CD4-positive, alpha-beta T cell treated with Interleukin-17A for 4 hours (primary cell): ENCODE measurements at places on chromosomes 16 and 17.
A peak's percentile ranks its signal among the peaks of the same experiment; 100 is the strongest.

- no peak for DNase-seq
These were observed 305.6 kb downstream of the WWOX start for GRCh38 chr16:78405040-78405439.

DNA sequence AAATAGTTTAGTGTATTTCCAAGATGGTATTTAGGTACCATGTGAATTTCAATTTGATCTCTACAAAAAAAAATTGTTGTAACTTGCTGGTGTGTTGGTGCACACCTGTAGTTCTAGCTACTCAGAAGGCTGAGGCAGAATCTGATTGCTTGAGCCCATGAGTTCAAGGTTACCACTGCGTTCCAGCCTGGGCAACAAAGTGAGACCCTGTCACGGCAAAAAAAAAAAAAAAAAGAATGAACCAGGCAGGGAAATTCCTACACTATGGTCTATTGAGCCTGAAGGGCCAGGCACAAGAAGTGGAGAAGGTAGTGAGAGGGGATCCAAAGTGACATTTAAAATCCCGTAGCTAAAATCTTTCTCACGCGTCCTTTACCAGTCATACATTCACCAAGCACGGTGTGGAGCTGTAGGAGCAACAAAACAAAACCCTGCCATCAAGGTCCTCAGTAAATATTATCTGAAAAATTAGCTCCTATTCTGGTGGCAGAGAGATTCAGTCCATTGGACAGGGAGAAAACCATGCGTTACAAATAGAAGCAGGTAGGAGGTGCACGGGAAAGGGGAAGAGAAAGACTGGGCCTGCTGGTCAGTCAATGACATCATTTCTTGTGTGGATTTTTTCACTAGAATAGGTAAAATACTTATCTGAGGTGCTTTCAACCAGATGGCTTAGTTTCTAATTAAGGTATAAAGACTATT lies 27.3 kb downstream of the TXNDC11 start:
- DNase-seq: no peak

- DNase-seq: no peak
These were observed 66.4 kb downstream of the NDEL1 start for GRCh38 chr17:8502126-8502525.

DNA sequence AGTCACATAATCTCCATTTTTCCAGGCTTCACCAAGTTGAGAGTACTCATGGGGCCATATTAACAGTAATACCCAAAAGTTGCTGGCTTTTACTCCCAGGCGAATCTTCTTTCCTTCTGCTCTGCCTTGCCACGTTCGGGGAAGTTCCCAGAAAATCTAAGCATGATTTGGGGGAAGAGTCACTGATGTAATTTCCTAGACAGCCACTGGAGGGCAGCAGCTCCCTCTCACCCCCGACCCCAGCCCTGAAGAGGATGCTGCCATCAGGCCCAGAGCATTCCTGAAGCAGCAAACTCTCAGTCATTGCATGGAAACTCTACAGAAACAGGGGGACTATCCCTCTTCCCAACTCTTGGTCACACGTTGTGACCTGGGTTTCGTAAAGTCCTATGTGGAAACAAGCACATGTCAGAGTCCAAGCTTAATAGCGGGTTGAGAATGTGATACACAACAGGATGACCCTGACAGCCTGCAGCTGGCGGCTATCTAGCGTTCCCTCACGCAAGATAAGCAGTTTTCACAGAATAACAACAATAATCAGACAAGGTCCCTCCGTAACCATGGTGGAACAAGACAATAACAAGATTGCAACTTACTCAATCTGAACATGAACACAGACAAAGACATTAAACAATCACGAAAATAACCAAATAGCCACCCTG lies 43.8 kb upstream of the DHX40 start:
- peak; percentile 66 for DNase-seq

GRCh38 chr16:12202486-12202885 lies 226.0 kb downstream of the SNX29 start:
- DNase-seq: no peak

- peak; percentile 40 for DNase-seq
These were observed 477 bp downstream of the CFAP20 start for GRCh38 chr16:58128711-58129096.

DNA sequence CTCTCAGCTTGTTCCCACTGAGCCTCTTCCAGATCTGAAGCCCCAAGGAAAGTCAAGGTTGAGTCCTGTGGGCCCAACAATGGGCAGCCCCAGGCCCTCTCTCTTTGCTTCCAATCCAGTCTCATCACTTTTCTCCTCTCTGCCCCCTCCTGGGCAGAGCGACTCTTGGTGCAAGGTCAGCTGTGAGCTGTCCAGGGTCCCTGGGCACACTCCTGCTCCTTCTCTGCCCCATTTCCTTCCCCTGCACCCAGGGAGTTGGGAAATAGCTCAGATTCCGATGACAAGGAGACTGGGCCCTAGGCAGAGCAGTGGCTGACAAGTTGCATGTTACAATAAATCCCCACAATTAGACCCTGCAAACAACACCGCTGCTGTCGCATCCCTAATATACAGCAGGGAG lies 16.1 kb upstream of the CRHR1 start:
- no peak for DNase-seq

DNA sequence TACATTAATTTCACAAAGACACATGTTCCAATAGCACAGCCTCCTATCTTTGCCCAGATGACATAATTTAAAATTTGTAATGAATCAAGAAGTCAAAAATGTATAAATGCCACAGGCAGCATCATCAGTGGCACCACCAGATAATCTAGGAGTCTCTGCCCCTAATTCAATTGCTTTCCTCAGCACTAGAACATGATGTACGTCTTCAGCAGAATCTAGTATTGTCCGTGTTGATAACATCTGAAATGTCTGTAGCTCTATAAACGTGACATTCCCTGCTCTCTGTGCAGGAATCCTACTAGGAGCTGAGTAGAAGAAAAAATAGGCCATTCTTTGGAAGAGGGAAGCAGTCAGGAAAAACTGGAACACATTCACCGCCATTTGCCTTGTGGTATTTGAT lies 21.4 kb upstream of the SLC38A8 start:
- DNase-seq: no peak

GRCh38 chr16:78744796-78745107 lies 645.3 kb downstream of the WWOX start:
- DNase-seq: no peak

GRCh38 chr16:4239020-4239419 lies 2.9 kb downstream of the SRL start:
- no peak for DNase-seq

DNA sequence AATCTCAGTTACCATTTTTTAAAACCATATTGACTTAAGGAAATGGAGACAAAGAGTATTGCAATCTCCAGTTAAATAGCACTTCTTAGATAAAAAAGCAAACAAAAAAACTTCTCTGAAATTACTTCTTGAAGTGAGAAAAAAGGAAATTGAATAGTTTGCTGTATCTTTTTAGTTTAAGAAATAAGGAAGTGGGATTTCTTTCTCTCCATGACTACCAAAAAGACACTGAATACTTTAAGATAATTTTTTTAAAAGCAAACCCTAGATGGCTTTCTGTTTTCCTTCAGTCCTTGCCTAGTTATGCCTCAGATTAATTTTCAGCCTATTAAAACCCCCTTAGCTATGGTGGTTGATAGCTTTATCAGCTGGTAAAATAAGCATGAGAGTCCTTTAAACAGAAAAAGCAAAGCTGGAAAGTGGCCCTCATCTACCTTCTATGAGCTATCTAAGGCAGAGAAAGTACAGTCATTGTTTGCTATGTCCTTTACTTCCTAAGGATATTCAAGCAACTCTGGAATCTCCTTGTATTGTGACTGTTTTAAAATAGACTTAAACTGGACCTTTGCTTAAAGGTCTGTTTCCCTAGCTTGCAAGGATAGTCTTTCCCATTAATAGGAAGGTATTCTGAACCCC lies 28.6 kb downstream of the TPPP3 start:
- DNase-seq: no peak

- DNase-seq: no peak
These were observed 28.9 kb upstream of the NACA2 start for GRCh38 chr17:61619953-61620352.

GRCh38 chr16:19688396-19689024 lies 29.5 kb downstream of the KNOP1 start:
- no peak for DNase-seq

- DNase-seq: peak; percentile 47
These were observed at the start of gene P2RX1 for GRCh38 chr17:3915995-3916696. P2RX1 (minus strand) TSS chr17:3916465; CDS start chr17:3916225, 240 bp downstream.

DNA sequence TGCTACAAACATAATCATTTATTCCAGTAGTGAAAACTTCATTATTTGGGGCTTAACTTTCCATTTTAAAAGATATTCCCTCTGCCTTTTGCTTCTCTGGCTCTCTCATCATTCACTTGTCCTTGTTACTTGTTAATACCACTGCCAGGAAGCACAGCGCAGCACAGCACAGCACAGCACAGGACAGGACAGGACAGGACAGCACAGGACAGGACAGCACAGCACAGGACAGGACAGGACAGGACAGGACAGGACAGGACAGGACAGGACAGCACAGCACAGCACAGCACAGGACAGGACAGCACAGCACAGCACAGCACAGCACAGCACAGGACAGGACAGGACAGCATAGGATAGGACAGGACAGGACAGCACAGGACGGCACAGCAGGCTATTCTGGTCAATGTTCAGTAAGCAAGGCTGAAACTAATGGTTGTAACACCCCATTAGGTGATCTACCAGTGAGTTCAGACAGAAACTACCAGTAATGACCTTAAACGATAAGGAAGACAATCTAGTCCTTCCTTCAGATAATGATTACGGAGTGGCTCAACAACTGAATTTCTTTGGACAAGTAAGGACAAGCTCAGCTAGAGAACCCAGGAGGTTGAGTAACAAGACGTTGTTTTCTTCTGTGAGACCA lies 31.9 kb downstream of the COG1 start:
- DNase-seq: no peak

DNA sequence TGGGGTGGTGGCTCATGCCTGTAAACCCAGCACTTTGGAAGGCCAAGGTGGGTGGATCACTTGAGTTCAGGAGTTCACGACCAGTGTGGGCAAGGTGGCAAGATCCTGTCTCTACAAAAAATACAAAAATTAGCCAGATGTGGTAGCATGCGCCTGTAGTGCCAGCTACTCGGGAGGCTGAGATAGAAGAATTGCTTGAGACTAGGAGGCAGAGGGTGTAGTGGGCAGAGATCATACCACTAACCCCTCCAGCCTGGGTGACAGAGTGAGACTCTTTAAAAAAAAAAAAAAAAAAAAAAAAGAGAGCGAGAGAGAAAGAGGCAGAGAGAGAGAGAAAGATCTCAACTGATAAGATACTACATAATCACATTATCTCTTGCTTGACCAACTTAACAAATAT lies 45.9 kb downstream of the KANSL1 start:
- peak; percentile 22 for DNase-seq

DNA sequence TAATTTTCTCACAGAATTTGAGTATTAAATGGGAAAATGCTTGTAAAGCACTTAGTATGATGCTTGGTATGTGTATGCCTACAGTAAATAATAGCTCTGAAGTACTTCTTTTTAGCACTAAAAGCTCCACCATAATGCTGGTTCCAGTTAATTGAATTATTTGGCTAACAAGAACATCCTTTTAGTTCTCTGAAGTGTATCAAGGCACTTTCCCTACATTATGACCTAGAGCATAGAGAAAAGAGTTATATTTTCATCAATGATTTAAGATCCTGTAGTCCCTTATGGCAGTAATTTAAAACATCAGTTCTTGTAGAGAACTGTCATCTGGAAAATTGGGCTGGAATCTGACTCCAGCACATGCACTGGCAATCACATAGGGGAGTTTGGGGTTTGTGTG lies 21.9 kb upstream of the PHAF1 start:
- DNase-seq: no peak

- no peak for DNase-seq
These were observed 643 bp downstream of the HIGD1B start for GRCh38 chr17:44848257-44848795.

DNA sequence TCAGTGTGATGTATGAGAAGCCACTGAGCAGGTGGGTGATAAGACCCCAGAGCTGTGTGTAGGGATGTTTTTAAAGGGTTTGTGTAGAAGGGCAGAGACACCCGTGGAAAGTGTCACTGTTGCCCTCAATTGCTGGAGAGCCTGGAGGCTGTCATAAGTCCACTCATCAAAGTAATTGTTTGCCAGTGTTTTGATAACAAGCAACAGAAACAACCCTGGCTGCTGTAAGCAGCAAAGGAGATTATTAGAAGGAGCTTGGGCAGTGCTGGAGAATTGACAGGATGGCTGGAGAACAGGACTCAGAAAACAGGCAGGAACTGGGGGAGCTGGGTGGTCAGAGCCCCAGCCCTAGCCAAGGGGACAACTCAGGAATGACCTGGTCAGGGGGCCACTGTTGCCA lies 119.6 kb downstream of the CCDC182 start:
- no peak for DNase-seq

DNA sequence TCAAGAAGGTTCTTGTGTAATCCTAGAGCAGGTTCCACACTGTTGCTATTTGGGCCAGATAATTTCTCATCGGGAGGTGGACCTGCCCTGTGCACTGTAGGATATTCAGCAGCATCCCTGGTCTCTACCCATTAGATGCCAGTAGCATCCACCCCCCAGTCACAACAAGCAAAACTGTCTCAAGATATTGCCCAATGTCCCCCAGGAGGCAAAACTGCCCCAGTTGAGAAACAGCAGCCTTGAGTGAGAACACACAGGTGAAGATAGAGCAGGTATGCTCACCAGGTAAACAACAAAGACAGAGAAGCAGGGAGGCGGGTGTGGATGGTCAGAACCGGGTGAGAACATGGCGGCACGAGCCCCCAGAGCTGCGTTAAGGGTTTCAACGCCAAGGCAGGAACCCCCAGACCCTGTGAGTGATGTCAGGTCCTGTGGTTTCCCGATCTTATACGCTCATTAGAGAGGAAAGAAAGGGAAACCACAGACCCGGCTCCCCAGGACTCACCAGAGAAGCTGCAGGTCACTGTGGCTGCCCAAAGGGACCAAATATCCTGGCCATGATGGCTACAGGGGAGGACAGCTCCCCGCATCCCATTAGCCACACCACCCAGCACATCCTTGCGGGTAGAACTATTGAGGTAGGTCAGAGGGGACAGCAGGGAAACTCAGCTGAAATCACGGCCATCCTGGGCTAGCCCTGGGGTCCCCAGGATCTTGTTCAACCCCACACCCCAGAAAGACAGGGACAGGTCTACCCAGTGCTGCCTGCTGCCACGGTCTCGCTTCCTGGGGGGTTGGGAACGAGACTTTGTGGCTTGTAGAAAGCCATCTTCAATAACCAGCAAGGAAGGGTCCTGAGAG lies 21.2 kb downstream of the CDC42EP4 start:
- DNase-seq: no peak

- DNase-seq: no peak
These were observed 19.9 kb upstream of the PLLP start for GRCh38 chr16:57304169-57305061.

GRCh38 chr17:12918142-12918541 lies 99.7 kb downstream of the ELAC2 start:
- no peak for DNase-seq

GRCh38 chr17:65074778-65075250 lies 18.3 kb upstream of the GNA13 start:
- no peak for DNase-seq

- no peak for DNase-seq
These were observed 36.3 kb downstream of the MYO15A start for GRCh38 chr17:18144855-18145254.

- DNase-seq: no peak
These were observed 111.7 kb downstream of the NLK start for GRCh38 chr17:28154214-28154613.
